Nephron progenitor cell (in vitro differentiated cells): ENCODE measurements at places on chromosomes 3 and 15.

GRCh38 chr3:48993834-48994233 lies 3.8 kb downstream of the P4HTM start:
- H3K4me1 ChIP-seq = peaks cover 42% of the 10 kb centered on the region
- peaks cover 2% of the 10 kb centered on the region for H3K27me3 ChIP-seq
- no peak for DNase-seq
- no peak overlapping the region for H3K4me3 ChIP-seq
- H3K27ac ChIP-seq = no peak overlapping the region

GRCh38 chr3:29635888-29636287 lies 355.0 kb downstream of the RBMS3 start:
- H3K27me3 ChIP-seq = peaks cover 3% of the 10 kb centered on the region
- DNase-seq = no peak
- no peak overlapping the region for H3K27ac ChIP-seq
- H3K36me3 ChIP-seq = peaks cover 4% of the 10 kb centered on the region
- peaks cover 6% of the 10 kb centered on the region for H3K4me1 ChIP-seq
- H3K4me3 ChIP-seq = no peak overlapping the region

GRCh38 chr3:194395212-194395611 lies 3.9 kb downstream of the GP5 start:
- H3K4me3 ChIP-seq = no peak overlapping the region
- H3K27ac ChIP-seq = no peak overlapping the region
- peaks cover 6% of the 10 kb centered on the region for H3K27me3 ChIP-seq
- no peak for DNase-seq
- peaks cover 31% of the 10 kb centered on the region for H3K4me1 ChIP-seq

DNA sequence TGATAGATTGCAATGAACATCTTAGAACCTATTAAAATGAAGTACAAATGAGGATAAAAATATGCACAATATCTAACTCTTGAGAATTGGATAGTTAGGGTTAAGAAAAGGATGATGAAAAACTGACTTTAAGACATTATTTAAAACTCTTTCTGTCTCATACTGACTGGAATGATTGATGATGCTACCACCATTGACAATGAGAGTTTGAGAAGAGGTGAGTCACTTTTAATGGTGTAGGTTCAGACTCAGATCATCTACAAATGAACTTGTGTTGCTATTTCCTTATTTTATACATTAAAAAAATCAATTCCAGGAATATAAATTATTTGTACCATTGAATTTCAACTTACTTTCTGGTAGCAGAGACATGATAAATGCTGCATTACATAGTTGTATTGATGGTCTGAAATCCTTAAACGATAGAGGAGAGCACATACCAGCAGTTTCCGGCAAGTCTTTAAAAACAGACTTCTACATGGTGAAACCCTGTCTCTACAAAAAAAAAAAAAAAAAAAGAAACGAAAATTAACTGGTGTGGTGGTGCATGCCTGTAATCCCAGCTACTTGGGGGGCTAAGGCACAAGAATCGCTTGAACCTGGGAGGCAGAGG lies 409.0 kb downstream of the OTOL1 start:
- no peak overlapping the region for H3K27ac ChIP-seq
- H3K4me1 ChIP-seq = peaks cover 10% of the 10 kb centered on the region
- H3K4me3 ChIP-seq = no peak overlapping the region
- H3K27me3 ChIP-seq = no peaks in the 10 kb centered on the region
- no peaks in the 10 kb centered on the region for H3K36me3 ChIP-seq

DNA sequence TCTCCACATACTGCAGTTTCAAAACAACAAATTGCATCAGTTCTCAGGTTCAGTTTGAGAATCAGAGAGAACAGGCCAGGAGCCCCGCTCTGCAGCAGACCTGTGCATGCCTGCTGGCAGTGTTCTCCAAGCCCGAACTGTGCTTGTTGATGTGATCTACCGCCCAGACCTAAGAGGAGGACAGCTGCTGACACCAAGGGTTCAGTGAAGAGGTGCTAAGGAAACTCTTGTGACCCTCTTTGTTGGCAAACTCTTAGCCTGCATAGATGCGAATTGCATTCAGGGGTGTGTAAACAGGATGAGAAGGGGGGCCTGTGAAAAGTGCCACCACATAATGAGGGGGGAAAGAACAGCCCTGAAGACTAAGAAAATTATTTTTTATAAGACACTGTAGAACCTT lies 89.8 kb downstream of the PDE8A start:
- no peak overlapping the region for H3K27ac ChIP-seq
- no peak overlapping the region for H3K4me3 ChIP-seq
- peaks cover 15% of the 10 kb centered on the region for H3K4me1 ChIP-seq
- DNase-seq = no peak
- H3K27me3 ChIP-seq = no peaks in the 10 kb centered on the region
- no peaks in the 10 kb centered on the region for H3K36me3 ChIP-seq

DNA sequence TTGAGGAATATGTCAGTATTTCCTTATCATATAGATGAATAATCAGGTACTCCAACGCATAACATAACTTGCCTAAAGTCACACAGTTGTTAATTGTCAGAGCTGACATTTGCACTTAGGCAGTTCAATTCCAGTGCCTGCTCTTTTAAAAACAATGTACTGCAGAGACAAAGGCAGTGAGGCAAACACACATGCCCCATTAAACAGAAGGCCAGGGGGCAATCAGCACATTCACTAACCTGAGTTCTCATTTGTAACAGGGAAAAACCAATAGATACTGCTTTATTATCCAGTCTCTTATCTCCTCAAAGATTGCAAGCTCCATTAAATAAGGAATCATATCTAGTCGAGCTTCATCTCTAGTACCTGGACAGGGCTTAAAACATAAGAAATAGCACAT lies 1017.4 kb downstream of the SQOR start:
- DNase-seq = peak; percentile 9
- peak overlapping the region; percentile 25 for H3K27ac ChIP-seq
- H3K4me3 ChIP-seq = no peak overlapping the region

- H3K4me1 ChIP-seq = no peaks in the 10 kb centered on the region
- H3K27ac ChIP-seq = no peak overlapping the region
- DNase-seq = peak; percentile 25
- no peak overlapping the region for H3K4me3 ChIP-seq
Measured at GRCh38 chr3:46449755-46450552, 14.8 kb downstream of the LTF start.

- no peaks in the 10 kb centered on the region for H3K27me3 ChIP-seq
- no peak overlapping the region for H3K4me3 ChIP-seq
- no peaks in the 10 kb centered on the region for H3K36me3 ChIP-seq
- no peak overlapping the region for H3K27ac ChIP-seq
- peaks cover 18% of the 10 kb centered on the region for H3K4me1 ChIP-seq
Measured at GRCh38 chr3:69871868-69872267, 127.7 kb upstream of the SAMMSON start.

DNA sequence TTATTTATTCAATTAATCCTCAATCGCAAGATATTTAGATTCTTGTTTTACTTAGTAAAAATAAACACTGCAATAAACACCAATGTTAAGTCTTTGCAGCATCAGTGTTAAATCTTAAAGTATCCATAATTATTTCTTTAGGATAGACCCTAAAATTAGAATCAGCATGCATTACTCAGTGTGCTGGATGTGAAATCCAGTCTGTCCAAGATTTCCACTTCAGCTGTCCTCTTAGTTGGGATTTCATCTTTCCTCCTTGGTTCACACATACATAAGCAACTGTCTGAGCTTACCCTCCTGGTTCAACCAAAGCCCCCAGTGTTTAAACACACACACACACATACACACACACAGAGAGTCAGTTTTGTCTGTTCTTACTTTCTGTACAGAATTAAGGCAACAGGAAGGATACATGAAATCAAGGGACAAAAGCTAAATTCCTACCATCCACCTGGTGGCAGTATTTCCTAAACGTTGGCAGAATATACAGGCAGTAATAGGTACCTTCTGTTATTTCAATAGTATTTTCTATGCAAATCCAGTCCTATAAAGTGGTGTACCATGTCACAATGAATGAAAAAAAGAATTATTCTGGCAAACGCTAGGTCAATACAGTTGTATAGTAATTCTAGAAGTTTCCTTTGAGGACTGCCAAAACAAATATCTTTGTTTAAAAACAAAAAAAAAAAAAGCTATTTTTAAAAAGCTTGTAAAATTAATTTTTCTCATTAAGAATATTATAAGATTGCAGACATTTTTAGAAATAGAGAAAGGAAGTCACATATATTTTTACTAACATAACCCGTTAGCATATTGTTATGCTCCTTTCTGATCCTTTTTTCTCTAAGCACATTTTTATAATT lies 27.3 kb upstream of the DMXL2 start:
- DNase-seq = peak; percentile 18
- H3K27me3 ChIP-seq = peaks cover 9% of the 10 kb centered on the region
- no peaks in the 10 kb centered on the region for H3K4me1 ChIP-seq
- H3K36me3 ChIP-seq = no peaks in the 10 kb centered on the region
- no peak overlapping the region for H3K4me3 ChIP-seq

- no peak overlapping the region for H3K27ac ChIP-seq
- H3K4me1 ChIP-seq = no peaks in the 10 kb centered on the region
- no peaks in the 10 kb centered on the region for H3K27me3 ChIP-seq
Measured at GRCh38 chr3:192212979-192213378, 514.4 kb downstream of the FGF12 start.

DNA sequence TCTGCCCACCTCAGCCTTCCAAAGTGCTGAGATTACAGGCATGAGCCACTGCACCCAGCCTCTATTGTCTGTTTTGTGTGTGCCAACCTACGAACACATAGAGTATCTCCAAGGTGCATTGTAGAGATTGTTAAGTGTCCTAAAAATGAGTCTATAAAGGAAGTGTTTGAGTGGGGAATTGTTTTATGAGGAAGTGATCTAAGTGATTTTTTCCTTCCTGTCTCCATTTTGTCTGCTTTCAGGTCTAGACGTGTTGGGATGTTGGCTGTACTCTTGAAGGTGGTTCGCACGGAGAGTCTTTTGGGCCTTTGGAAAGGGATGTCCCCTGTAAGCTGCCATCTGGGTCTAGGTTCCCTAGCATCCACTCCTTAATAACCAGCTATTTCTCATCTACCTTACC lies 7.0 kb downstream of the SLC25A38 start:
- H3K27ac ChIP-seq = peak overlapping the region; percentile 12
- no peak overlapping the region for H3K4me3 ChIP-seq
- DNase-seq = no peak
- H3K27me3 ChIP-seq = no peaks in the 10 kb centered on the region

DNA sequence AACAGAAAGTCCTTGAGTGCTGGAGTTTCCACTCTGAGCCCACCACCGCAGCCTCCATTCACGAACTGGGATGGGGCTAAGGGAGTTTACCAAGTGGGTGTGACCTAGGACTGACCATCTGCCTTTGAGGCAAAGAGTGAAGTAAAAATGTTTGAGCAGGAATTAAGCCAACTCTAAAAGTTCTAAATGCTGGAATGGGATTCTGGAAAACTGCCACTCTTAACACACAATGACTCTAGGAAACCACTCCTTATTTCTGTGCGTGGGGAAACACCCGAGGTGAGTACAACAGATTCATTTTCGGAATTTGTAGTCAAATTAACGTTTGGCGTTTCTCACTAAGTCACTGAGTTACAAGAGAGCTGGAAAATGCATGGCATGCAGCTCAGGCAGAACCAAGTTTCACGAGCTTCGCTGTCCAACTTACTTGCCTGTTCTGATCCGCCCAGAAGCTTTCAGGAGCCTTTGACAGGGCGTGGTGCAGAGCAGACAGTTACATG lies 31.6 kb downstream of the ISL2 start:
- H3K4me3 ChIP-seq = no peak overlapping the region
- H3K27ac ChIP-seq = no peak overlapping the region
- no peak for DNase-seq
- peaks cover 7% of the 10 kb centered on the region for H3K36me3 ChIP-seq
- no peaks in the 10 kb centered on the region for H3K4me1 ChIP-seq

- peaks cover 3% of the 10 kb centered on the region for H3K27me3 ChIP-seq
- no peak for DNase-seq
- H3K36me3 ChIP-seq = no peaks in the 10 kb centered on the region
- H3K4me1 ChIP-seq = no peaks in the 10 kb centered on the region
- no peak overlapping the region for H3K4me3 ChIP-seq
- H3K27ac ChIP-seq = no peak overlapping the region
Measured at GRCh38 chr3:190426806-190427507, 22.7 kb downstream of the TMEM207 start.

DNA sequence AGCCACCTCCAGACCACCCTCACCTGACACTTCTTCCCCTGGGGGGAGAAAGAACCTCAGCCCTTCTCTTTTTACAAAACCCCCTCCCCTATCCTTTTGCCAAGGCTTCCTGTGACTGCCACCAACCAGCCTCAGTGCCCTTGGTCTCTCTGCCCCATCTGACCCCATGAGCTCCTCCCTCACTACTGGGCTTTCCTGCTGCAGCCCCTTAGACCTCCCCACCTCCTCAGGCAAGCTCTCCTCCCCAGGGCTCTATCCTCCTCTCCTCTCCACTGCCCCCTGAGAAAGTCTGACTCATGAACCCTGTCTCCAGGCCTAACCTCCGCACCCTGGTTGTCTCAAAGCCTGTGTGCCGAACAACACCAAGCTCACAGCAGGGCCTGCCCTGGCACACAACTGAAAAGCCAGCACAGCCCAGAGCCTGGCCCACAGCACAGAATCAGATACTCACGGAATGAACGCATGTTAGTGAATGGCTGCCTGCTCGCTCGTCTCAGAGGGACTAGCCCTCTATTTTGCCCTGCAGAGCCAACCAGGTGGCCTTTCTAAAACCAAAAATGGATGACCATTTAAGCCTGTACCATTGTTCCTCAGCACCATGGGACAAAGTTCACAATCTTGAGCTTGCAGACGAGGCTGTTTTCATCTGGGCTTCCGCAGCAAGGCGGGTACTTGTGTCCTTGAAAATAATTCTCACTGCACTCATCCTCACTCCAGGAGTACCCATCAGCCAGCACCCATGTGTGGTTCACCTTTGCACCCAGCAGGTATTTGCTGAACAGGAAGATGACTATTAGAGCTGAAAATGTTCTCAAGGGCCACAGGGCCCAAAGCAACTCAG lies 1.7 kb downstream of the CHDH start:
- H3K27ac ChIP-seq = no peak overlapping the region
- DNase-seq = no peak
- H3K27me3 ChIP-seq = peaks cover 47% of the 10 kb centered on the region
- peak overlapping the region; percentile 59 for H3K4me3 ChIP-seq
- H3K4me1 ChIP-seq = peaks cover 24% of the 10 kb centered on the region

DNA sequence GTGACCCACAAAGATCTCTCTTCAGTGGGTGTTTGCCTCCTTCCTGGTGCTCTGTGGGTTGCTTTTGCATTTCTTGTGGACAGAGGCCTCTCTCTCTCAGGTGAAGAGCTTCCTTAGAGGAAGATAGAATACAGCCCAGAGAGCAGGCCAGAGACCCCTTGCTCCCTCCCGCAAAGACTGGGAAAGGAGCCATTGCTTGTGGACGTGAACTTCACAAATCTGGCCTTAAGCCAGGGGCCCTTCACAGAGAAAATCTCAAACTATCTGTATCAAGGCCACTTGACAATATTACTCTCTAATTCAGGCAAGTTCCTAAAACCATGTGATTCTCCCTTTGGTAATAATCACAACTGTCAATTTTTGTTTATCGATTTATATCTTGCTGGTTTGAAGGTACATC lies 30.4 kb upstream of the CLK3 start:
- H3K27ac ChIP-seq = peak overlapping the region; percentile 97
- H3K36me3 ChIP-seq = peaks cover 43% of the 10 kb centered on the region
- peaks cover 7% of the 10 kb centered on the region for H3K27me3 ChIP-seq
- peaks cover 95% of the 10 kb centered on the region for H3K4me1 ChIP-seq

GRCh38 chr3:114496874-114497273 lies 203.0 kb downstream of the TIGIT start:
- H3K4me1 ChIP-seq = peaks cover 5% of the 10 kb centered on the region
- H3K4me3 ChIP-seq = no peak overlapping the region
- no peak for DNase-seq
- H3K27me3 ChIP-seq = no peaks in the 10 kb centered on the region
